ENCODE measurements at places on chromosomes 6 and 20.

DNA sequence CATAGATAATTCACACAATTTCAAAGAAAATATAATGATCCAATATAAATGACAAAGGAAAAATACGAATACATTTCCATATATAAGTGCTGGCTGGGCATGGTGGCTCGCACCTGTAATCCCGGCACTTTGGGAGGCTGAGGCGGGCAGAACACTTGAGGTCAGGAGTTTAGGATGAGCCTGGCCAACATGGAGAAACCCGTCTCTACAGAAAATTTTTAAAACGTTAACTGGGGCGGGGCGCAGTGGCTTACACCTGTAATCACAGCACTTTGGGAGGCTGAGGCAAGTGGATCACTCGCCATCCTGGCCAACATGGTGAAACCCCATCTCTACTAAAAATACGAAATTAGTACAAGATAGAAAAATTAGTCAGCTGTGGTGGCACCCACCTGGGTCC lies 14.9 kb upstream of the MAPK13 start:
- DNase-seq = no peak

DNA sequence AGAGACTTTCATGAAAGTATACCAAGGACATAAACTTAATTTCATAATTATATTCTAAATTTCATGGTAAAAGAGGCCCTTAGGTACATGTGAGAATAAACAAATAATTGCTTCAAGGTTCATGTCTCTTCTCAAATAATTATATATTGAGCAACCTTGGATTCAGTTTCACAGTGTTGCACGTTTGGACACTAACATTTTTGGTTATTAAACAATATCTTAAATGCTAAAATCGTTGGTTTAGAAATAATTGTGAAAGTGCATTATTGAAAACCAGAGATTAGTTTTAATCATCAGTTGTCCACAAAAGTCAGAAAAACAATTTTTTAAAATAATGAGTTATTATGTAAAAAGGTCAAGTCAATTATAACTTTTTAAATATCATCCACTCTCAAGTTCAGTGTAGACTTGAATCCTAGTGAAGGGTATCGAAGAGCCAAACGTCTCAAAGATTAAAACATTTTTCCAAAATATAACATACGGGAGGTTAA lies 227.1 kb upstream of the DEFB112 start:
- no peak for DNase-seq

- DNase-seq = no peak
Measured at GRCh38 chr6:158928068-158928467, 71.9 kb downstream of the RSPH3 start.

DNA sequence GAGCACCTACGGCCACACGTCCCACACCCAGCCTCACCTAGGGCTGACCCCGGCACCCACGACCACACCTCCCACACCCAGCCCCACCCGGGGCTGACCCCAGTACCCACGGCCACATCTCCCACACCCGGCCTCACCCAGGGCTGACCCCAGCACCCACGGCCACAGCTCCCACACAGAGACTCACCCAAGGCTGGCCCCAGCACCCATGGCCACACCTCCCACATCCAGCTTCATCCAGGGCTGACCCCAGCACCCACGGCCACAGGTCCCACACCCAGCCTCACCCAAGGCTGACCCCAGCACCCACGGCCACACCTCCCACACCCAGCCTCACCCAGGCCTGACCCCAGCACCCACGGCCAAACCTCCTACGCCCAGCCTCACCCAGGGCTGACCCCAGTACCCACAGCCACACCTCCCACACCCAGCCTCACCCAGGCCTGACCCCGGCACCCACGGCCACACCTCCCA lies 36.7 kb downstream of the NINL start:
- no peak for DNase-seq
